ENCODE measurements at places on chromosomes 3 and 15. TPM values are rescaled to one million over a fixed set of nuclear protein-coding genes. Genes with fewer than 3 reads are reported as not detected.

The GOLGB1 gene
- 47.8 TPM for total RNA-seq

The HYAL1 gene
- total RNA-seq: 6.3 TPM

The A4GNT gene
- not detected for total RNA-seq

The ACTC1 gene
- 101 TPM for total RNA-seq

The LEKR1 gene
- total RNA-seq: 4.0 TPM

The SNX22 gene
- total RNA-seq: 1.7 TPM

The SLC15A2 gene
- 23.4 TPM for total RNA-seq

The ZKSCAN7 gene
- total RNA-seq: 16.3 TPM

The SPINK8 gene
- not detected for total RNA-seq

The ANP32A gene
- total RNA-seq: 89.6 TPM

The ALDH1A2 gene
- total RNA-seq: 157 TPM

The GOLGA6D gene
- total RNA-seq: not detected
